ENCODE measurements at places on chromosomes 5 and 9. TPM values are rescaled to one million over a fixed set of nuclear protein-coding genes. Genes with fewer than 3 reads are reported as not detected.

DNA sequence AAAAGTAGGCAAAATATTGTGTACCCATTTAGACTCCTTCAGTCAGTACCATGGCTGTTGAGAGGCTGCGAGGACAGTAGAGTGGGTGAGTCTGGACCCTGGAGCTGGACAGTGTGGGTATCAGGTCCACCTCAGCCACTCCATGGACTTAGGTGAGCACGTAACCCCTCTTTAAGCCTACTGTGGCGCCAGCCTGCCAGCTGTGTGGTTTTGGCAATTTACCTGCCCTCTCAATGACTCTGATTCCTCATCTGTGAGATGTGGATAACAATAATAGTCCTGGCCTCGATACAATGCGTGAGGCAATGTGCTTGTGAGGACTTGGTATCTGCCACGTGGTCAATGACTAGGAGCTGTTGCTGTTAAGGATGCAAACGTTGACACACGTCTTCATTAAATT is 17.9 kb downstream of the SLC1A3 start:
- DNase-seq: no peak

GRCh38 chr9:98262056-98262455 is 6.6 kb upstream of the TBC1D2 start:
- DNase-seq: no peak

DNA sequence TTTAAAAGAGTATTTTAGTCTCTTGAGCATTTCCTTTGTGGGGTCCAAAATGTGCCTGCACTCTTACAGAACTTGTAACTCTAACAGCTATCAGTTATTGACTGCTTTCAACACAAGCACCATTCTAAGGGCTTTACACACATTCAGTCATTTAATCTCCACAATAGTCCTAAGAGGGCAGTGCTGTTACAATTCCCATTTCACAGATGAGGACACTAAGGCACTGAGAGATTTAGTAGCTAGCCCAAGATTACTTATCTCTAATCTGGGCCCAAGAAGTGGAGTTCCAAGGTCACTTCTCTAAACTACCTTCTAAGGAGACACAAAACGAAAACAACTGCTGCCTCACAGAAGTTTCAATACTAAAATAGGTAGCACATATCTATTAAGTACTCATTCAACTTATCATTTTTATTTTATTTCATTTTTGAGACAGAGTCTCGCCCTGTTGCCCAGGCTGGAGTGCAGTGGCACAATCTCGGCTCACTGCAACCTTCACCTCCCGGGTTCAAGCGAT is 275.2 kb downstream of the CWC27 start:
- no peak for DNase-seq

GRCh38 chr9:122835313-122835731 is 6.9 kb upstream of the PDCL start:
- no peak for DNase-seq

Gene NIM1K
- 0.07 TPM for total RNA-seq

Measured in pulmonary artery endothelial cell (primary cell).